ENCODE measurements at places on chromosomes 2 and 18. TPM values are rescaled to one million over a fixed set of nuclear protein-coding genes. Genes with fewer than 3 reads are reported as not detected.

- no peaks in the 10 kb centered on the region for H3K36me3 ChIP-seq
- H3K4me3 ChIP-seq, result no peak overlapping the region
- H3K4me1 ChIP-seq, result no peaks in the 10 kb centered on the region
- no peaks in the 10 kb centered on the region for H3K27me3 ChIP-seq
- no peak overlapping the region for H3K27ac ChIP-seq
These were observed 596.5 kb downstream of the BCL11A start for GRCh38 chr2:59956981-59957380.

- no peak for DNase-seq
- H3K36me3 ChIP-seq, result peaks cover 14% of the 10 kb centered on the region
- no peaks in the 10 kb centered on the region for H3K27me3 ChIP-seq
- peak overlapping the region; percentile 81 for H3K27ac ChIP-seq
These were observed 59.6 kb downstream of the NCK2 start for GRCh38 chr2:105804266-105804665.

DNA sequence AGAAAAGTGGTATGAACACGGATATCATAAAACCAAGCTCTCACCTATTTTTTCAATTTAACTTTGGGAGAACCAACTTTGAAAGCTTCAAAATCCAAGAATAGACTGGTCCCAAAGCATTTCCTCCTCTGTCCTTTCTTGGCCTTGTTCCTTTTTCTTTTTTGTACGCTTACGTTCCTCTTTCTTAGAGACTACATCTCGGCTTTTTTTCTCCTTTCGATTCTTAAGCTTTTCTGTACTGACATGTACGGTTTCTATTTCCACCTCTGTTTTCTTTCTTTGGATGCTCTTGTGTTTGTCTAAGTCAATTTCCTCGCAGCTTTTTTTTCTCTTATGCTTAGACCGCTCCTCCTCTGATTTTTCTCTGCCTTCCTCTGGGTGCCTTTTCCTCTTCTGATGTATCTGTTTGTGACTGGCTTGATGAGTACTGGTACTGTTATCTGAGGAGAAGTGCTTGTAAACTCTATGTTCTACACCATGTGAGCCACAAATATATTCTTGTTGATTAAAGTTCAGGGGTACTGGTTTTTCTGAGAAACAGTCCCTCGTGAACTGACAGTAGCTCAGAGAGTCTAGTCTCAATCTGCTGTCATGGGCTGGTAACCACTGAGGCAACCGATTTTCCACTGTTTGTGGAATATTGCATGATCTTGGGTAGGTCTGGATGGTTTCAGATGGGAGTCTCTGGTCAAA, 11.5 kb upstream of the RNU2-63P start:
- no peaks in the 10 kb centered on the region for H3K27me3 ChIP-seq
- no peak for DNase-seq
- peaks cover 36% of the 10 kb centered on the region for H3K36me3 ChIP-seq
- no peak overlapping the region for H3K4me3 ChIP-seq
- no peak overlapping the region for H3K27ac ChIP-seq

GRCh38 chr2:227805578-227805977, 8.1 kb upstream of the CCL20 start:
- H3K36me3 ChIP-seq, result no peaks in the 10 kb centered on the region
- no peaks in the 10 kb centered on the region for H3K27me3 ChIP-seq
- H3K27ac ChIP-seq, result peak overlapping the region; percentile 8
- no peak for DNase-seq
- peaks cover 4% of the 10 kb centered on the region for H3K4me1 ChIP-seq
- H3K4me3 ChIP-seq, result peak overlapping the region; percentile 32

- peaks cover 19% of the 10 kb centered on the region for H3K4me1 ChIP-seq
- H3K36me3 ChIP-seq, result peaks cover 31% of the 10 kb centered on the region
- no peaks in the 10 kb centered on the region for H3K27me3 ChIP-seq
- no peak overlapping the region for H3K4me3 ChIP-seq
- no peak for DNase-seq
These were observed 4.7 kb downstream of the EEF1B2 start for GRCh38 chr2:206164261-206164862.

GRCh38 chr2:181008407-181008806, 28.0 kb downstream of the UBE2E3 start:
- H3K27me3 ChIP-seq, result no peaks in the 10 kb centered on the region
- H3K36me3 ChIP-seq, result no peaks in the 10 kb centered on the region
- no peaks in the 10 kb centered on the region for H3K4me1 ChIP-seq
- no peak for DNase-seq
- no peak overlapping the region for H3K27ac ChIP-seq

GRCh38 chr2:64454386-64455332, 697 bp downstream of the LGALSL start:
- H3K4me3 ChIP-seq, result peak overlapping the region; percentile 46
- no peaks in the 10 kb centered on the region for H3K36me3 ChIP-seq
- peak; percentile 34 for DNase-seq
- H3K4me1 ChIP-seq, result peaks cover 12% of the 10 kb centered on the region
- H3K27me3 ChIP-seq, result peaks cover 5% of the 10 kb centered on the region
- H3K27ac ChIP-seq, result no peak overlapping the region

- H3K4me3 ChIP-seq, result no peak overlapping the region
- no peak for DNase-seq
- H3K4me1 ChIP-seq, result peaks cover 19% of the 10 kb centered on the region
- H3K36me3 ChIP-seq, result no peaks in the 10 kb centered on the region
These were observed 80.4 kb downstream of the SH3RF3 start for GRCh38 chr2:109209412-109209811.

- H3K4me1 ChIP-seq, result no peaks in the 10 kb centered on the region
- no peak overlapping the region for H3K27ac ChIP-seq
- peaks cover 27% of the 10 kb centered on the region for H3K27me3 ChIP-seq
These were observed 13.6 kb downstream of the FHOD3 start for GRCh38 chr18:36311026-36311570.

DNA sequence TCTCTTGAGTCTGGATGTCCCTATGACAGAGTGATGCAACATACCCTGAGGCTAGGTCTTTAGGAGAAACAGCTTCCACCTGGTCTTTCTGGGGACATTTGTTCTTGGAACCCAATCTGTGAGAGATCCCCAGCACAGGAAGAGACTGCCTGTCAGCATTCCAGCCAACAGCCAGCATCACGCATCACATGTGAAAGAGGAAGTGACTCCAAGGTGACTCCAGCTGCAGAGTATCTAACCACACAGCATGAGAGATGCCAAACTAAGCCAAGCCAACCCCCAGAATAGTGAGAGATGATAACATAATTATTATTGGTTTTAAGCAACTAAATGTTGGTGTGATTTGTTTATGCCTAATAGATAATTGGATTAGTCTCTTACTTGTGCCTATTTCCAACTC, 35.7 kb downstream of the C18orf63 start:
- H3K27me3 ChIP-seq, result no peaks in the 10 kb centered on the region
- DNase-seq, result no peak
- no peak overlapping the region for H3K27ac ChIP-seq
- H3K36me3 ChIP-seq, result no peaks in the 10 kb centered on the region
- no peak overlapping the region for H3K4me3 ChIP-seq

IL1F10 gene
- total RNA-seq, result not detected

TWIST2 gene
- total RNA-seq, result not detected

SRD5A2 gene
- not detected for total RNA-seq

SLC8A1 gene
- total RNA-seq, result 0.59 TPM
